ENCODE measurements at places on chromosomes 2 and 18. TPM values are rescaled to one million over a fixed set of nuclear protein-coding genes. Genes with fewer than 3 reads are reported as not detected.

The HOXD13 gene
- not detected for total RNA-seq

The FRZB gene
- total RNA-seq: not detected

The MC5R gene
- not detected for total RNA-seq

The NAT8 gene
- not detected for total RNA-seq

The MEP1B gene
- total RNA-seq: not detected

The GKN1 gene
- not detected for total RNA-seq

The LANCL1 gene
- total RNA-seq: 20.7 TPM

The FBXO48 gene
- total RNA-seq: 0.31 TPM

The ARHGAP25 gene
- total RNA-seq: 3.2 TPM

The MAT2A gene
- 115 TPM for total RNA-seq

The CFAP65 gene
- total RNA-seq: not detected

The LRRC30 gene
- not detected for total RNA-seq

The G6PC2 gene
- total RNA-seq: not detected

All from cardiac ventricle fibroblast (primary cell).